ENCODE measurements at places on chromosomes 16 and 17.

GRCh38 chr17:39002991-39003715 is 36.0 kb upstream of the FBXO47 start:
- peak; percentile 64 for DNase-seq

GRCh38 chr17:27475981-27476895 is 20.0 kb downstream of the KSR1 start:
- DNase-seq, result no peak

DNA sequence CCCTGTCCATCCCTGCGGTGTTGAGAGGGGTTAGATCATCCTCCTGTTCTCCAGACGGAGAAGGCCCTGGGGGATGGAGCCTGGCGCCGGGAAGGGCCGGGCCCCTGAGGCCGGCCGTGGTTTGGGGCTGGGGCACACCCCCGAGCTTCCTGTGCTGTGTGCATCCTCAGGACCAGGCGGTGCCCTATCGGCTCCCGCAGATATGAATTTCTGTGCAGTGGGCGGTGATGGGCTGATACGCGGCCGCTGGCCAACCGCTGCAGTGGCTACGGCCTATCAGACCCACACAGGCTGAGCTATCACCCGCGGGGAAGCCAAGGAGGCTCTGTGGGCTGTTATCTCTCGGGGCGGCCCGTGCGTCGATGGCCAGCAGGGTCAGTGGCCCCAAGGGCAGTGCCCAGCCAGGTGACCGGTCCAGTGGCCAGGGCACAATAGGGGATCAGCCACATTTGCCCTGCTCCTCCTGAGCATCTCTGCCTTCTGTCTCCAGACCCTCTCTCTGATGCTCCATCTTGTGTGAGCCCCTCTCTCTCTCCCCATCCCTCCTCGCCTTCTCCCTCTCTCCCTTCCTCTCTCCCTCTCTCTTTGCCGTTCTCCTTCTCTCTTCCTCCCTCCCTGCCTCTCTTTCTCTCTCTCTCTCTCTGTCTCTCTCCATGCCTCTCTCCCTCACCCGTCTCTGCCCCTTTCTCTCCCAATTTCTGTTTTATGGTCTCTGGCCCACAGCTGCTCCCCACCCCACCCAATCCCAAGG is 38.7 kb downstream of the ZFPM1 start:
- no peak for DNase-seq

GRCh38 chr17:64491994-64492393 is 4.9 kb downstream of the POLG2 start:
- DNase-seq, result no peak

- DNase-seq, result no peak
Measured at GRCh38 chr17:13509527-13509926, 92.2 kb downstream of the HS3ST3A1 start.

GRCh38 chr17:74514632-74515334 is 16.5 kb downstream of the CD300LB start:
- DNase-seq, result peak; percentile 56

- DNase-seq, result no peak
Measured at GRCh38 chr16:84055801-84056634, 13.4 kb upstream of the SLC38A8 start.

DNA sequence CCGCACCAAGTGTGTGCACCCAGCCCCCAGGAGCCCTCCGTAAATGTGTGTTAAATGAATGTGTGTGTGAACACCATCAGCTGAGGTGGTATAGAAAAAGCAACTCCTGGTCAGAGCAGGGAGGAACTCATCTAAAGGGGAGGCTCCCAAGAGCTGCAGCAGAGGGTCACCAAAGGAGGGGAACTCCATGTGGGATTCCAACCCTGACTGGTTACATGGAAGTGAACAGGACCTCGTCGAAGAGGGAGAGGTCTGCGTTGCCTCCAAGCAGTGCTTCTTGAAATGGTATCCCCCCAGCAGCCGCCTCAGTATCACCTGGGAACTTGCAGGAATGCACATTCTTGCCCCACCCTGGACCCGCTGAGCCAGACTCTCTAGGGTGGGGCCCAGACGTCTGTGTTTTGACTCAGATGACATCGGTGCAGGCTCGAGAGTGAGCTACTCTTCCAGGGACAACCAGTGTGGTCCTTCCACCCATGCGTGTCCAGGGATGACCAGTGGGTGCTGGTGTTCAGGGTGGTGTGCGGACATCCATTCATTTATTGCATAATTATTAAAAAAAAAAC is 30.8 kb downstream of the ADCY9 start:
- no peak for DNase-seq

DNA sequence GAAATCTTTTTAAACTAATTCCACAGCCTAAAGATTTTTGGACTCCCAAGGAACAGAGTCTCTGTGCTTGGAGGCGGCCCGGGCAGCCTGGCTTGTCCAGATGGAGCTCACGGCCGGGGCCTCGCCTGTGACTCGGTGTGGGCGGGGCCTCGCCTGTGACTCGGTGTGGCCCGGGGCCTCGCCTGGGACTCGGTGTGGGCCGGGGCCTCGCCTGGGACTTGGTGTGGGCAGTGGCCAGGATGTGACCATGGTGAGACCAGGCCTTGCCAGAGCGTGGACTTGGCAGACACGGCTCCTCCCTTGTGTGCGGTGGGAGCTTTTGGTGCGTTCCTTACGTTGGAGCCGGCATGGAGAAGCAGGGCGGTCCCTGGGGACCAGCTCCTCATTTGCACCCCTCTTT is 92.3 kb downstream of the METRNL start:
- peak; percentile 2 for DNase-seq

Measured in activated CD4-positive, alpha-beta T cell treated with anti-CD3 and anti-CD28 coated beads, Interleukin-2, amount 10 ng/mL, durations not matched to agents 7 days and 5 days (primary cell).